Stimulated activated naive B cell treated with anti-CD40 and anti-IgM and Interleukin-4, amounts not matched to agents 10 μg/mL and 1 μg/mL and 100 μg/mL, for 72 hours (primary cell): ENCODE measurements at places on chromosomes 7 and 10.
A peak's percentile ranks its signal among the peaks of the same experiment; 100 is the strongest.

GRCh38 chr7:42624471-42624870, 287.4 kb downstream of the C7orf25 start:
- no peaks in the 10 kb centered on the region for H3K27me3 ChIP-seq
- DNase-seq, result no peak
- H3K4me3 ChIP-seq, result no peak overlapping the region
- no peak overlapping the region for H3K27ac ChIP-seq

- peaks cover 5% of the 10 kb centered on the region for H3K27me3 ChIP-seq
- no peak overlapping the region for H3K27ac ChIP-seq
- DNase-seq, result no peak
- H3K36me3 ChIP-seq, result no peaks in the 10 kb centered on the region
- H3K4me3 ChIP-seq, result no peak overlapping the region
- H3K4me1 ChIP-seq, result peaks cover 7% of the 10 kb centered on the region
Measured at GRCh38 chr7:27078616-27079233, 17.1 kb downstream of the HOXA1 start.

GRCh38 chr10:47331954-47332353, 9.7 kb downstream of the GDF2 start:
- no peak overlapping the region for H3K4me3 ChIP-seq
- peaks cover 5% of the 10 kb centered on the region for H3K4me1 ChIP-seq

DNA sequence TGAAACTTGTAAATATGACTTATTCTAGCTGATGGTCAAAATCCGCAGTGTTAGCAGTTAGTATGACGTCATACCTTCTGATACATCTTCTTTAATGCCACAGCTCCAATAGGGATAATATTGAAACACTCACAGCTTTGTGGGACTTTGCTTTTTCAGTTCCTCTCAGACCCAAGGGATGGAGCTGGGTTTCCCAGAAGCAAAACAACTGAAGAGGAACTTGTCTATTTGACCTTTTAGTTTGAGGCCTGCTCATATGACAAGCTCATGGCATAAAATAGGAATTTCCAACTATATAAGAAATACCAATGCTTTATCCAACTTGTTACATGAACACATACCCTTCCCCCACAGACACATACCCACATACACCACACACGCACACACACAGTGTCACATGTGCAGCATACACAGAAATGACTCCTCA, 31.6 kb upstream of the C10orf67 start:
- DNase-seq, result no peak
- peaks cover 22% of the 10 kb centered on the region for H3K4me1 ChIP-seq
- no peak overlapping the region for H3K27ac ChIP-seq
- H3K4me3 ChIP-seq, result no peak overlapping the region
- H3K27me3 ChIP-seq, result peaks cover 9% of the 10 kb centered on the region
- peaks cover 2% of the 10 kb centered on the region for H3K36me3 ChIP-seq

- no peaks in the 10 kb centered on the region for H3K4me1 ChIP-seq
- DNase-seq, result no peak
- no peaks in the 10 kb centered on the region for H3K27me3 ChIP-seq
- peaks cover 1% of the 10 kb centered on the region for H3K36me3 ChIP-seq
- no peak overlapping the region for H3K27ac ChIP-seq
Measured at GRCh38 chr7:70630440-70630817, 501.5 kb upstream of the GALNT17 start.

DNA sequence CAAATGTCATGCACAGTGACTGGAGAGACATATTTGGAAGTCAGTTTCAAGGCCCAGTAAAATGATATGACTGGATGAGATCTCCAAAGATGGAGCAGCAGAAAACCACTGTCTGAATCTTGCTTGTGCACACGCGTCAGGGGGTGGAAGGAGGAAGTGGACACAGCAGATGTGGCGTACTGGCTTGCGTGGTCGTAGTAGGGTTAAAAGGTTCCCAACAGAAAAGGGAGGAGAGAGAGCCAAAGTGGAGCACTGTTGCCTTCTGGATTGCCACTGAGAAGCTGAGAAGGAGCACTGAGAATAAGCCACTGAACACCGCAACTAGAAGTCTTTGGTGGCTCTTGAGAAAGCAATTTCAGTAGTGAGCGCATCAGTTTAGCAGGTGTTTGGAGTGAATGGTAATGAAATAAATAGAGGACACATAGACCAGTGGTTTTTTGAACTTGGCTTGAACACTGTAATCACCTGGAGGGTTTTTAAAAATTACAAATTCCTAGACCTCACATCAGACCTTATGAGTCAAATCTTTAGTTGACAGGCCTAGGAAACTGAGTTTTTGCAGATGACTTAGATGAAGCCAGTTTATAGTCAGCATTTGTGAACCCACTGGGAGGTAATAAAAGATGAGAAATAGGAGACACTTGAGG, 227.3 kb downstream of the PTEN start:
- no peaks in the 10 kb centered on the region for H3K36me3 ChIP-seq
- H3K4me1 ChIP-seq, result peaks cover 35% of the 10 kb centered on the region
- DNase-seq, result no peak
- peak overlapping the region; percentile 75 for H3K27ac ChIP-seq
- no peak overlapping the region for H3K4me3 ChIP-seq
- no peaks in the 10 kb centered on the region for H3K27me3 ChIP-seq

DNA sequence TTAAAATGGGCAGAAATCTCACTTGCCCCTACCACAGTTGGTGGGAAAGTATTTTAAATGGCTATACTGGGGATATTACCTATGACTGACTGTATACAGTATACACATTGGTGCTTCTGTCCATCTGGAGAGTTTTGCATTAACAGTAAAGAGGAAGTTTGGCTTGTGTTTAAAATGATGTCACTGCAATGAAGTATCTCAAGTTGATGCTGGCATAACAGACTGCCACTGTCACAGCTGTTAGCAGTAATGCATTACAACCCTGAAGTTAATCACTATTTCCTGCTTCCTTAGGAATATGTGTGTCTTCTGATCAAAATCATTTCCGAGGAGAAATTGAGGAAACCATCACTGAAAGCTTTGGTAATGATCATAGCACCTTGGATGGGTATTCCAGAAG, 1.9 kb downstream of the DKK1 start:
- H3K4me3 ChIP-seq, result no peak overlapping the region
- H3K27ac ChIP-seq, result no peak overlapping the region
- peaks cover 13% of the 10 kb centered on the region for H3K4me1 ChIP-seq
- no peaks in the 10 kb centered on the region for H3K36me3 ChIP-seq
- H3K27me3 ChIP-seq, result peaks cover 42% of the 10 kb centered on the region

- DNase-seq, result no peak
- peaks cover 65% of the 10 kb centered on the region for H3K27me3 ChIP-seq
- no peaks in the 10 kb centered on the region for H3K36me3 ChIP-seq
Measured at GRCh38 chr7:45922810-45923209, 1.7 kb upstream of the IGFBP3 start.
